ENCODE measurements at places on chromosomes 2 and 18.

DNA sequence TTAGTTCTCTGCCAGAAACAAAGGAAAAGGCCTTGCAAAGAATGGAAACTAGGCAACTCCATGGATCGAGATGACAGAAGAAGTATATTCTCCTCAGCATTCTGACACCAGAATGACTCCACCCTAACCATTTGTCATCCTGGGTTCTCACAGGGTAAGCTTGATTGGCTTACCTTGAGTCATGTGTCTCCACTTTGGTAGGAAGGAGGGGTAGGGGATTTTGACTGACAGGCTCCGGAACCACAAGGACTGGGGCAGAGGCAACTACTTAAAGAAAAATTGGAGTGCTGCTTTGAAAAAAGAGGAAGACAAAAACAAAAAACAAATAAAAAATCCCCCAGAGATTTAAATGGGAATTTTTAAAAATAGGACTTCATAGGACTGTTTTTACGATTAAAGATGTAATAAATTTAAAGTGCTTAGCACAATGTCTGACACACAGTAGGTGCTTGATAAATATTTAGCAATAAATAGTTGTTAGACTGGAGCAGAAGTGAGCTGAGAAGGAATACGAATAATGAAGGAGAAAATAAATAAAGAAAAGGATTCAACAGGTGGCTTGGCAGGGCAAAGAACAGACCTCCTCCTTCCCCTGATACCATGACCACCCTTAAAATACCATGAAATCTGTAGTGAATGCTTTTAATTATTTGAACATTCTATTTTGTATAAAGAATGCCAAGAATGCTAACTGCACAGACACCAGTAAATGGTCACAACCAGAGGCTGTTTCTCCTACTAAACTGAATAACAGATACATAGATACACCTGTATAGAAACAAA is 230.2 kb downstream of the CDCA7 start:
- DNase-seq: no peak

DNA sequence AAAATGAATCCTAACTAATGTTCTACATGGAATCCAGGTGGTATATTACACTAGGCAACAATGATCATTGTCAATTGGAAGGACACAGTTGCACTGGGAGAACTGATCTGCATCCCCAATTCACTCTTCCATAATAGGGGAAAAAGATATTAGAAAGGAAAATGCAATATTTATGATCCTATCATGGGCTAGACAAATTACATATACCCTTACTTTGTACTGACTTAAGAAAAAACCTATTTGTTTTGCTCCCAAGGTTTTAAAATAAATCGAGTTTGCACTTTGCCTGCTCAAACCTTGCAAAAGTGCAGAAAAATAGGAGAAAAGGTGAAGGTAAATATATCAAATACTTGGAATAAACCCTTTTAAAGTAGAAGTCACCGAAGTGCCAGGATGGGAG is 11.0 kb upstream of the PAX3 start:
- DNase-seq: no peak

DNA sequence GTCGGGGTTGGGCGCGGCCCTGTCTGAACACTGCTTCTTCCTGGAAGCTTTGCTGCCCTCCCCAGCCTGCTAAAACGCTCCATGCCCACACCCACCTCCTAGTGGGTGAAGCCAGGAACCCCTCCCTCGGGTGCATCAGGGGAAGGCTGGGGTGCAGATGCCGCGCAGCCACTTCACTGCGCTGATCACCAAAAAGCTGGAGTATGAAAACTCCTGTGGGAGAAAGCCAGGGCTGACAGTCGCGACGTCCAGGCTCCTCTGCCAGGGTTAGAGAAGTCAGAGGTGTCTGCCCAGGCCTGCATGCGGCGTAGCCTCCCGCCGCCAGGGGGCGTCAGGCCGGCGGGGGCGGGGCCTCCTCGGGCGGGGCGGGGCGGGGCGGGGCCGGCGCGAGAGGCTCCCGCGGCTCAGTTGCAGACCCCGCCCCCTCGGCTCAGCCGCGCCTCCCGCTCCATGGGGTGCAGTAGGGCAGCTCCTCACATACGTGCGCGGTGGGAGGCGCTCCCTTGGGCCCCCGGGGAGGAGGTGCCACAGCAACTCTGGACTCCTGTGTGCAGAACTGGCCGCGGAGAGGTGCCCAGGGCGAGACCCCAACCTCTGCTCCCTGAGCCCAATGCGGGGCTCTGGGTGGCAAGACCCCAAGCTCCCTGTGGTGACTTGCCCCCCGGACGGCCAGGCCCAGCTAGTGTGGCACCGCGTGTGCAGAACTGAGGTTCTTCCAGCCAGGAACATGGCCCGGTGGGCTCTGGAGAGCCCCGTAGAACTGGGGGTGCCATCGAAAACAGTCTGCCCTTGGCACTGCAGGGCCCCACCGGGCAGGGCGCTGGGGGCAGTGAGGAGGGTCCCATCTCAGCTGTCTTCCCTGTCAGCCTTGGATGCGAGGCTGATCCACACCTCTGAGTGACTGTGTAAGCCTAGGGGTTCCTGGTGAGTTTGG is 1.8 kb upstream of the RNPEPL1 start:
- DNase-seq: peak; percentile 94

DNA sequence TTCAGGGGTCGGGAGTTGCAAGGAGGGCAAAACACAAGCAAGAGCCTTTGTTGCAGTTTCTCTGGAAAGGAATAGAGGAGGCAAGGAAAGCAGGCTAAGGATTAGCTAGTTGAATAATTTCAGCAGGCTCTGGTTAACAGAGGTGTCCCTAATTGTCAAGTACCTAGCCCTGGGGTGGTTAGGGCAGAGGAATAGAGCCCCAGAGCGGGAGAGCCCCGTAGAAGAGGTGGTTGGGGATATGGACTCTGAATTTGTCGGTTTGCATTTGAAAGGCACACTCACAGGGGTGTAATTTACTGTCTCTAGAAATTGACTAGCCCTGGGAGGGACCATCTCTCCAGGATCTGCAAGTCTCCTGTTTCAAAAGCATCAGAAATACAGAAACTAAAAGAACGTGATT is 1030.2 kb downstream of the TMEM182 start:
- DNase-seq: no peak

DNA sequence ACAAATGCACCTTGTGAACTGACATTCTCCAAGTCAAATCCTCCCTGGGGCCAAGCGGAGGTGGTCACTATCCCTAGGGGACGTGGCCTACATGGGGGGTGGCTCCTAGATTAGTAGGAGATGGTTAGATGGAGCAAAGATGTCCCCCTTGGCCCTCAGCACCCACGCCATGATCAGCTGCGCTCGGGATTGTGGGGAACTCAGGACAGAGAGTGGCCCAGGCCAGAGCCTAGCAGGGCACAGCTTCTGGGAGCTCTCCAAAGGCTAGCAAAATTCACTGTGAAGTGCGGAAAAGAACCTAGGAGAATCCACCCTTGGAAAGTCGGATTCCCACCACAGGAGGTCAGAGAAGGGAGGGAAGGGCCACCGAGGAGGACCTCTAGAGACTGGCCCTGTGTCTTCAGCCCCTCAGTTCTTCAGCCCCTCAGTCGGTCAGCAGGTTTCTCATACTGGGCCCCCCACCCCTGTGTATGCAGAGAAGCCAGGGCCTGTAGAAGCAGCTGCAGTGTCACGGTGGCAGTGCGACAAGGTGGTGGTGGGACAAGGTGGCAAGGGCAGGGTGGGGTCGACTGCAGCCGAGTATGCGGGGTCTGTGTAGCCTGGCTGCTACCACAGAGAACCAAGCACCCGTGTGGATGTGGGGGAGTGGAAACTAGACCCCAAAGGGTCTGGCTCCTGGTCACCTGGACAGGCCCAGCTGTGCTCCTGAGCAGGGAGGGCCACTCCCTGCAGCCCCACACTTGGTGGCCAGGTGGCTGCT is 18.4 kb downstream of the GPR55 start:
- DNase-seq: no peak

GRCh38 chr18:70578480-70578879 is 289.6 kb downstream of the SOCS6 start:
- DNase-seq: no peak

Data from activated naive CD4-positive, alpha-beta T cell treated with anti-CD3 and anti-CD28 coated beads, Interleukin-2, amount 50 U/mL, for 16 hours (primary cell).